ENCODE measurements at places on chromosomes 4 and X.

- DNase-seq = no peak
These were observed 106.4 kb downstream of the RAPGEF2 start for GRCh38 chr4:159209249-159209648.

DNA sequence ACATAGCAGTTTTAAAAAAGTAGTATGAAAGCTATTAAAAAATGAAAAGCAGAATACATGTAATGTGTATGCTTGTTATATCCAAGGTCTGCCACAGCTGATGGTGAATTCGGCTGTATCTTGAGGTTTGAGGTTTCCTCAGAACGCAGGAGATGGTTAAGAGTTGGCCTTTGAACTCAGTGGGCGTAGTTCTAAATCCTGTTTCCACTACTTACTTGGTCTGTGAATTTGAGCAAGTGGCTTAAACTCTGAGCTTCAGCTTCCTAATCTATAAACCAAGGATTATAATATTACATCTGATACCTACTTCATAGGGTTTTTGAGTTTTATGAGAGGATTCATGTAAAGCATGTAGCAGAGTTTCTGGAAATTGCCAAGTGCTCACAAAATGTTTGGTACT lies 125.2 kb downstream of the STIM2 start:
- no peak for DNase-seq

- DNase-seq = no peak
These were observed 201.1 kb upstream of the BCOR start for GRCh38 chrX:40298572-40299479.

- DNase-seq = no peak
These were observed 5.5 kb upstream of the USP11 start for GRCh38 chrX:47227334-47227583.

- DNase-seq = no peak
These were observed 89.6 kb upstream of the PITX2 start for GRCh38 chr4:110712486-110712885.

GRCh38 chr4:74583757-74584156 lies 138.8 kb downstream of the AREG start:
- no peak for DNase-seq

All from SJSA1 (cell line).